SW 1271 (cell line): ENCODE measurements at places on chromosomes 6 and 20.

- no peak for DNase-seq
Measured at GRCh38 chr20:33229843-33230242, 6.0 kb upstream of the BPIFA1 start.

- DNase-seq, result no peak
Measured at GRCh38 chr6:15086348-15087158, 159.3 kb upstream of the JARID2 start.

DNA sequence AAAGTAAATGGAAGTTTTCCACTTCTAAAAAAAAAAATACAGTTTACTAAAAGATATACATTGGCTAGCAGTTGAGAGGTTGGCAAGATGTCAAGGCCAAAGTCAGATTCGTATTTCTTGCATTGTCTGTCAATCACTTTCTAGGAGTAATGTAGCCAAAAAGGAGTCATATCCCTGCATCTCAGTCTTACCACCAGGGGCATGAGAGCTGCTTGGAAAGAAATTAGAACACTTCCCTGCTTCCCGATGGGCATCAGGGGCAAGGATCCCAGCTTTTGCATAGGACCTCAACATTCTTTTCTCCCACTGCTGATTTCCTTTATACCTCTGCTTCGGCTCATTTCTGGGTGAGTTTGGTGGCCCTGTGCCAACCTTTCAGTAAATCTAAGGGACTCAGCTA lies 581.0 kb upstream of the MAP3K7 start:
- DNase-seq, result no peak

DNA sequence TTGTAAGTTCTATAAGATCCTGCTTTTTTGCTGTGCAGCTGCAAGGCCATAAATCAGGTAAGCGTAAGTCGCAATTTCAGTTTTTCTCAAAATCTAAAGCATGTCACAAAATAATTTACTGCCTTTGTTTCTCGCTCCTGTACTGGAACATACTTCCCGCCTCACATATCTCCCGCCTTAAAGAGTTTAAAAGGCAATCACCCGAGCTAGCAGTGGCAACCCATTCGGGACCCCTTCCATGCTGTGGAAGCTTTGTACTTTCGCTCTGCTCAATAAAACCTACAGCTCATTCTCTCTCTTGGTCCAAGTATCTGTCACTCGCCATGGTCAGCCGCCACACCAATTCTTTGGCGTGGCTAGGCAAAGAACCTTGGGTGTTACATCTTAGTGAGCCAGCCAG lies 34.0 kb downstream of the CEP85L start:
- no peak for DNase-seq

- DNase-seq, result no peak
Measured at GRCh38 chr20:42836339-42836738, 353.4 kb downstream of the PTPRT start.

- DNase-seq, result no peak
Measured at GRCh38 chr6:123841067-123841896, 37.6 kb downstream of the NKAIN2 start.

DNA sequence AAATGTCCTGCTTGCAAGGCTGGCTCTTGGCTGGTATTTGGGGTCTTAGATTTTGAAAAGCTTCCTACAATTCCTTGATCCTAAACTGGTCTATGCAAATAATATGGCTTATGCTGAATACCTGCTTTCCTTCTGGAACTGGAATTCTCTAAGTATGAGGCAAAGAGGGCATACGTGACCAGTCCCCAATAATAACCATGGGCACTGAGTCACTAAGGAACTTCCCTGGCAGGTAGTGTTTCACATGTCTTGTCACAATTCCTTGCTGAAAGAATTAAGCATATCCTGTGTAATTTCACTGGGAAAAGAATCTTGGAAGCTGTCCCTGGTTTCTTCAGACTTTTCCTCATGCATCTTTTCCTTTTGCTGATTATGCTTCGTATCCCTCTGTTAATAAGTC lies 106.5 kb downstream of the MMS22L start:
- no peak for DNase-seq

DNA sequence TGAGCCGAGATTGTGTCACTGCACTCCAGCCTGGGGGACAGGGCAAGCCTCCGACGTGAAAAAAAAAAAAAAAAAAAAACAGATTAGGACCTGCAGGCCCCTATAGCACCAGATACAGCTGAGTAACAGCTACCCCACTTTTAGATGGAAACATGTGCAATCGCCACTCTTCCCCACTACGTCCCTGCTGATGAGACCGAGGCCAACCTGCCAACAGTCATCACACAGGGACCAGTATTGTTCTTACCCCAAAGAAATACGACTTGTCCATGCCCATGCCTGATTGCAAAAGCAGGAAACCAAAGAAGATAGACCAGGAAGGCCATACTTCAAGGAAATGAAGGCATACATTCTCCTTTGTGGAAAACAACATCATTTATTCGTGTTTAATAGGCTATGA lies 45.8 kb downstream of the ZMYND8 start:
- DNase-seq, result no peak

DNA sequence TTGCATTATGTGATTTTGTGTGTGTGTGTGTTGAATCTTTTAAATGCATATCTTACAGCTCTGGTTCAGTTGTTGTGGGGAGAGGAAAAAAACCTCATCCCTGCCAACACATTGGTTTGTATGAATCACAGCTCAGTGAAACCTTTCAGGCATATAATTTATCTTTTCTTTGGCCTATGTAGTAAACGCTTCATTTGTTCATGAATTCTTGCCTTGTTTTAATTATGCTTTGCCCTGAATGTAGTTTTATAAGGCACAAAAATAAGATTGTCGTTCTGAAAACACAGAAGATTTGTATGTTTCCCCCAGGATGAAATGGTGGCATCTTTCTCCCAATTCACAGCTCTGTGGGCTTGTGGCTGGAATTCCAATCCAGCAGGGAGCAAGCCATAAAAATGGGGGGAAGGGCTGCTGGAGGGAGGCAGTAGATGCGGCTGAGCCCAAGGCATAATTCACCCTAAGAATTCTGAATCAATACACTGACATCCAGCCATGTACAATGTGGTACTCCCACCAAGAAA lies 45.1 kb downstream of the BCAS1 start:
- DNase-seq, result no peak

DNA sequence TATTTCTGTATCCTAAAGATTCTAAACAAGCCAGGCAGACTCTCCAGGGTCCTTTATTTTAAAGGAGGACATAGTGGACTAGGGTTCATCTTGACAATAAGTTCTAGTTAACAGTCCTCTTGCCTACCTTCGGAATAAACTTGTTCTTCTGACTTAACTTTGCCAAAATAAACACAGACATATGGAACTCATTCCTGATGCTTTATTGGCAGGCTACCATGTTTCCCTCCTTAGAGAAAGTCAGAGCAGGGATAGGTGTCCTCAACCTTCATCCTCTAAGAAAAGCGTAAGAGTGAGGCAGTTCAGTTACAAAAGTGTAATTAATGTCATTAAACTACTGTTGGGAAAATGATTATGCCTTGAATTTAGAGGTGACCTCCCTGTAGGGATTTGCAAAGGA lies 46.9 kb upstream of the NRSN1 start:
- no peak for DNase-seq

GRCh38 chr20:16290358-16290757 lies 282.9 kb downstream of the KIF16B start:
- no peak for DNase-seq

DNA sequence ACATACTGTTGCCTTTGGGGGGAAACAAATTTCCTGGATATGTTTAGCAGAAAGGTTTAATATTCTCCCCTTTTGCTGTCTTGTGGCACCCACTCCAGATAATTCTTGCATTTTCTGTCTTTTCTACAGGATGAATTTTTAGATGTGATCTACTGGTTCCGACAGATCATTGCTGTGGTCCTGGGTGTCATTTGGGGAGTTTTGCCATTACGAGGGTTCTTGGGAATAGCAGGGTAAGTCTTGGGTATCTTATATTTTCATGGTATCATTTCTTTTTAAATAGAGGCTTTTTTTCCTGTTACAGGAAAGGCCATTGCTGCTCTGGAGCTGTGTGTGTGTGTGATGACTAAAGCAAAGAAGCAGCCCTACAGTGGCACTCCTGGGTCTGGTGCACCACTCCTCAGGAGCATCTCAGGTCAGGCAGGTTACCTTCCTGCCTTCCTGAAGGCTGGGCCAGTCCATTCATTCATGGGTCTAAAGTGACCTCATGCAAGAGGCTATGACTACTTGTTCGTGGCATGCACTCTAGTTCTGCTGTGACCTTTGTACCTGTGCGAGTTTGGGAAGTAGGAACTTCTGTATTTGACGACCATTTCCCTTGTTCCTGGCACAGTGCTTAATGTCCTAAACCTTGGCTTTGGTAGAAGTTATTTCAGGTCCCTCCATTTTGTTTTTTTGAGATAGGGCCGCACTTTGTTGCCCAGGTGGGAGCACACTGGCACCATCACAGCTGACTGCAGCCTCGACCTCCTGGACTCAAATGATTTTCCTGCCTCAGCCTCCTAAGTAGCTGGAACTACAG lies 2.2 kb downstream of the RAB5IF start:
- no peak for DNase-seq

DNA sequence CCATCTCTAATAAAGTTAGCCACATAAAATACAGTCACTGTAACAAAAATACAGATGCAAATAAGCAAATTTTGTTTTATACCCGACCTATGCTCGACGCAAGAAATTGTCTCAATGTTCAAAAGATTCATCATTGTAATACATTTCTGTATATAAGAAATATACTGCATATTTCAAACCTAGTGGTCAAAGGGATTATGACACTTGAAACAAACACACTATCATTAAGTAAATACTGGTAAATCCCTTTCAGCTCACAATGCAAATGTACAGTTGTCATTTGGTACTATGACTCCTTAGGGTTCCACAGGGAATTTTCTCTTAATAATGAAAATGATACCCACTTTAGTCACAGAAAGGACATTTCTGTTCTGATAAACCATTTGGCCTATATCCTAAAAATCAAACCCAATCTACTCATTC lies 2.2 kb downstream of the HIVEP2 start:
- peak; percentile 64 for DNase-seq

DNA sequence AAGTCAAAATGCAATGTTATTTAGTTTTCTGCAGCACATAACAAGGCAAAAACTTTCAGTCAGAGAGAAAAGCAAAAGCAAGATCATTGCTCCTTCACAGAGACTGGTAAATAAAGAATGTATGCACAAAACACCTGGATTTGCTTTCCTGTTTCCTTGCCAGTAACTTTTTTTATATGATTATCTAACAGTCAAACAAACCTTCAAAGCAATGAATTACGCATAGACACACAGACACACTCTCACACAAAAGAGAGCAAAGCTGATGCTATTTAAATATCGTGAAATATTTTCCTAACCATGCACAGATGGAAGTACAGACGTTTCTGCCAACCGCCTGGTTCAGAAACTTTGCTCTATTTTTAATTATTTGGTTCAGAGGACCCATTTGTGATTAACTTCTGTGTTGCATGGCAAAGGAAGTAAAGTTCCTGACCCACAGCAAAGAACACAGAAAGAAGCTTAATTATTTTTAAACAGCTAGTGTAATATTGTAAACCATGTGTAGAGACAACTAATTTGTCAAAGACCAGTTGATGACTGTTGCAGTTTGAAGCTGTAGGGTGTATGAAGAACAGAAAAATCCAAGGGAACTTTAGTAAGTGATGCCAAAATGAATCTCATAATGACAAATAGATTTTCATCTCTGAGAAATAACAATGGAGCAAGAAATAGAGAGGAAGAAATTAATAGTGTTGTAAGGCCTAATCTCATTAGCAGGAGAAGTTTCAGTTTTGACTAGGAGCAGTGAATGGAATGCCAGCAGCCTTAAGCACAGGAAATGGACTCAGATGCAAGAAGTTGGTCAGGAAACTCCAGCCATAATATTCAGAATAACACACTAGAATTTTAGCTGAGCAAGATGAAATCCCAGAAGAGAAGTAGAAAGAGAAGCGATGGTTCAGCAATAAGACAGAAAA lies 24.1 kb downstream of the ATXN1 start:
- no peak for DNase-seq

DNA sequence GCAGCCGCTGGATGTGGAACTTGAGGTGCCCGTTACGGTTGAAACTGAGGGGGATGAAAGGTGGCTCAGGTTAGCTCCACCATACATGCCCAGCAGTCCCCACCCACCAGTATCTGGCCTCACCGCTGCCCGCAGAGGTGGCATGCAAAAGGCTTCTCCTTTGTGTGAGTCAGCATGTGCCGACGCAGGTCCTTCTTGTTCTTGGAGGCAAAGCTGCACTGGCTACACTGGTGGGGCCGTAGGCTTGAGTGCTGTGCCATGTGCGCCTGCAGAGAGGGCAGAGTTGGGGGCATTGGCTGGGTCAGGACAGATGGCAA lies 15.8 kb downstream of the PCIF1 start:
- DNase-seq, result no peak

- DNase-seq, result no peak
Measured at GRCh38 chr6:138500867-138501446, 1.7 kb upstream of the NHSL1 start.

- no peak for DNase-seq
Measured at GRCh38 chr20:31821427-31821826, 2.3 kb downstream of the MYLK2 start.

DNA sequence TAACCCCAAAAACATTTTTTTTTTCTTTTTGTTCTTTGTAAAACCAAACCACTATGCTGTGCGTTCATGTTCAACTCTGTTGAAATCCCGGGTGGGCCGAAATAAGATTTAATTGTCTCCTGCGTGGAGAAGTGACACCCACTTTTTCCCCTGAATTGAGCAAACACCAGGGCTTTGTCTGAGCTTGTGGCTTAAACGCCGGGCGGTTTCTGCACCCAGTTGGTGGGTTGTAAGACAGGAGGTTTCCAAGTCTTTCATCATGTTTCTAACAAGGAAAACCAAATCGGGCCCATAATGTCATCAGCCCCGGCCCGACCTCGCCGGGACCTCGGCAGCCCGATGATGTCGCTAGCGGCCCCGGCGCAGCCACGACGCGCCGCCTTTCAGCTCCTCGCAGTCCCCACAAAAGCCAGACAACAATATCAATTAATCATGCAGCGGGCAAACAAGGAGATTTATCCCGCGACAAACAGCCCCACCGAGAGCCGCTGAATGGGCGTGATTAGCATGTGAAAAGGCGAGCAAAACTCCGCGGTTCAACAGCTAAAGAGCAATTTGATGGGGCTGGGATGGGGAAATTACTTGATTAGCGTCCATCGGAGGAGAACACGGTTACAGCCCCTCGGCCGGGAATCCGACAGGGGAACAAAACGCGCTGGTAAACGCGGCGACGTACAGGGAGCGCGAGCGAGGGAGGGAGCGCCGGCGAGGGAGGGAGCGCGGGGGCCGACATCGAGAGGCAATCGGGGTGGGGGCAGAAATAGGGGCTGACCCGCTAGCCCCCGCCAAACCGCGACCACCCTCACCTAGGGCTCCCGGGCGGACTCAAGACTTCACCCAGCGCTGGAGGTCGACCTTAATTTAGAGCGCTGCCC lies 5.3 kb downstream of the LINC00237 start:
- no peak for DNase-seq
